ENCODE measurements at places on chromosomes 7 and 10.

GRCh38 chr7:117269417-117269816 is 53.4 kb downstream of the WNT2 start:
- DNase-seq: no peak

DNA sequence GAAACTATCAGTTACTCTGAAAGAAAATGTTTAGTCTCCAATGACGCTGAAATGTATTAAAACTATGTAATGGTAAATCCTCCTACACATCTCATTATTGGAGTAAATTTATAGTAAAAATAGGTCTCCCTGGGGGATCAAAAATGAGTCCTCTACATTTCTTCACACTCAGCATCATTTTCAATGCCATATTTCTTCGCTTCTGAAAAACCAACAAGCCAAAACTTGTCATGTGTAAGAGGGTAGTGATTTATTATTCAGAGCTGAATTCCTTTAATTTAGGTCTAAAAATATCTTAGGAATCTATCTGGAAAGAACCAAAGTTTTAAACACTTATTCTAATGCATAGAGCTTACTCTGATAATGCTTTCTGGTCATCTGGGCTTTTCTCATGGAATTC is 3.0 kb downstream of the PDK4 start:
- no peak for DNase-seq

- DNase-seq: no peak
Observed at GRCh38 chr10:120555842-120556532, 99.0 kb downstream of the PLPP4 start.

- DNase-seq: no peak
Observed at GRCh38 chr10:115974351-115974750, 298.7 kb downstream of the GFRA1 start.

DNA sequence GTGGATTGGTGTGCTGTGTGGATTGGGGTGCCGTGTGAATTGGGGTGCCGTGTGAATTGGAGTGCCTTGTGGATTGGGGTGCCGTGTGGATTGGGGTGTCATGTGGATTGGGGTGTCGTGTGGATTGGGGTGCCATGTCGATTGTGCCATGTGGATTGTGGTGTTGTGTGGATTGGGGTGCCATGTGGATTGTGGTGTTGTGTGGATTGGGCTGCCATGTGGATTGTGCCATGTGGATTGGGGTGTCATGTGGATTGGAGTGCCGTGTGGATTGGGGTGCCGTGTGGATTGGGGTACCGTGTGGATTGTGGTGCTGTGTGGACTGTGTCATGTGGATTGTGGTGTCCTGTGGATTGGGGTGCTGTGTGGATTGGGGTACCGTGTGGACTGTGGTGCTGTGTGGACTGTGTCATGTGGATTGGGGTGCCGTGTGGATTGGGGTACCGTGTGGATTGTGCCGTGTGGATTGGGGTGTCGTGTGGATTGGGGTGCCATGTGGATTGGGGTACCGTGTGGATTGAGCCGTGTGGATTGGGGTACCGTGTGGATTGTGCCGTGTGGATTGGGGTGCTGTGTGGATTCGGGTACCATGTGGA is 120.6 kb upstream of the NPS start:
- no peak for DNase-seq

- no peak for DNase-seq
Observed at GRCh38 chr10:29386342-29386999, 97.6 kb downstream of the LYZL1 start.

GRCh38 chr7:26013551-26014083 is 138.4 kb upstream of the NFE2L3 start:
- no peak for DNase-seq

- no peak for DNase-seq
Observed at GRCh38 chr7:151769188-151769821, 107.6 kb downstream of the PRKAG2 start.

DNA sequence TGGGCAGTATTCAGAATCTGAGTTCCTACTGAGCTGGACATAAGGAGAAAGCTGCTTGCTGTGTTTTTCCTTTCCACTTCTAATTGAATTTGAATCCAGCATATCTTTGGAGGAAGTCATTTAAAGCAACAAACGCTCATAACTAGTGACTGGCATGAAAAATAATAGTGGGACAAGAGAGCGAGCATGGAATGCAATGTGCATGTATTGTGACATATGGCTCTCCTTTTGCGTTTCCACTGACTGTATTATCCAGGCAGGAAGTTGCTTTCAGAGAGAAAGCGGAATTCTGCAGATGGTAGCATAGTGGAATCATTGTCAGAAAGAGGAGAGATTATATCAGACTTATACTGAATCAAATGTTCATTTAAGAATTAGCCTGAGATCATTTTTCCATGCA is 368.6 kb downstream of the REEP3 start:
- DNase-seq: no peak

DNA sequence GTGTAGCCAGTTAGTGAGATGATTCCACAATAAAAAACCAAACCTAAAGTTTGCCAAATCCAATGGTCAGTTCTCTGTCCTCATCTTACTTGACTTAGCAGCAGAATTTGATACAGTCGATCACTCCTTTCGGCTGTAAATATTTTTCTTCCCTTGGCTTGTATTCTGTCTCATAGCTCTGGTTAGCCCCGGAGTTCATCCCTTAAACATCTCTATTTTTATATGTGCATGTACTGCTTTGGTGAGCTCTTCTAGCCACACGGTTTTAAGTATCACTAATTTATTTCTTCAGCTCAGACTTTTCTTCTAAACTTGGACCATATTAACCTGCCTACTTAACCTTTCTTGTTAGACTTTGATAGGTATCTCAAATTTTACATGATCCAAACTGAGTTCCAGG is 17.8 kb upstream of the ASB15 start:
- no peak for DNase-seq

- no peak for DNase-seq
Observed at GRCh38 chr7:129045682-129046081, 9.2 kb downstream of the TNPO3 start.

- no peak for DNase-seq
Observed at GRCh38 chr10:35462491-35462934, 126.2 kb downstream of the CCNY start.

- no peak for DNase-seq
Observed at GRCh38 chr7:157177983-157178381, 39.3 kb downstream of the UBE3C start.

DNA sequence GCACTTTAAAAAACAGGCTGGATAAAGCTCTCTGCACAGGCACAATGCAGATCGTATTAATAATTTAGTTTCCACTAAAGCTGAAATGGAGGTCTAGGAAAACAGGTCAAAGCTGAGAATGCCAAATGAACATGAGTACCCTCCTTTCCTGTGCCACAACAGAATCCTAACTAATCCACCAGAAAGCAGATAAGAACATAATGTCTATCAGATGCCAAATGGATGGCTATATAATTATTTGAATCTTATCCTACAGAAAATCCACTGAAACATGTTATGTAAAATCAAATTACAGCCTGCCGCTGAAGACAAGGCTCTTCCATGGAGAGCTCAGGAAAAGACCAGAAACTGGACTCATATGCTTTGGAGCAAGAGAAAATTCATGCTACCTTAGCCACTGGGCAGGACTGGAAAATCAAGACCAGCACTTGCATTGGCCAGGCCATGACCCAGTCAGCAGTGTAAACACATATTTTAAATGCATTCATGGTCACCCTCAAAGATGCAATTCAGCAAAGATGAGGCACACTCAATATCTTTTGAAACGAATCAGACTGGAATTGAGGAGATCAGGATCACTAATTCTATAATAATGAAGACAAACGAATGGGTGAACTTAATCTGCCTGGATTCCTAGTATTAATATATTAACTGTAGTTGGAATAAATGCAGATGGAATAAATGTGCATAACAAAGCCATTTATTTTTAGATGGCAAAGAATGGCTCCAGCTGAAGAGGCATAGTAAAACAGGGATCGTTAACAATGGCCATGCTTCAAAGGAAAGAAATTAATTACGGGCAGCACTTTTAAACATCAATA is 13.2 kb downstream of the ANK3 start:
- DNase-seq: no peak

- no peak for DNase-seq
Observed at GRCh38 chr10:98404571-98405359, 10.2 kb downstream of the PYROXD2 start.

GRCh38 chr10:7984325-7984724 is 70.2 kb upstream of the GATA3 start:
- no peak for DNase-seq

DNA sequence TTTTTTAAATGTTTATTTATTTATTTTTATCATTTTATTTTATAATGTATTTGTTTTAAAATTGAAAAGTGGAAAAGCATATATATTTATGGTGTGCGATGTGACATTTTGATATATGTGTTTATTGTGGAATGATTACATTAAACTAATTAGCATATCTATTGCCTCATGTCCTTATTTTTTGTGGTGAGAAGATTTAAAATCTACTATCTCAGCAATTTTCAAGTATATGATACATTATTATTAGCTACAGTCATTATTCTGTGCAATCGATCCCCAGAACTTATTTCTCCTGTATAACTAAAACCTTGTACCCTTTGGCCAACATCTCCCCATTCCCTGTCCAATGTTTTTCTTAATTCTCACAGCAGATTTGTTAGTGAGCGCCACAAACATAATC is 115.6 kb upstream of the SHH start:
- no peak for DNase-seq

- no peak for DNase-seq
Observed at GRCh38 chr7:68706291-68706690, 892.0 kb upstream of the AUTS2 start.

- DNase-seq: no peak
Observed at GRCh38 chr10:2619472-2619871, 447.9 kb upstream of the PFKP start.

GRCh38 chr10:103481974-103482531 is 3.0 kb upstream of the CALHM3 start:
- no peak for DNase-seq

GRCh38 chr10:122543676-122544445 is 16.7 kb upstream of the DMBT1 start:
- DNase-seq: no peak

- no peak for DNase-seq
Observed at GRCh38 chr7:13851736-13852135, 137.7 kb downstream of the ETV1 start.
